ENCODE measurements at places on chromosomes 5 and 9.
A peak's percentile ranks its signal among the peaks of the same experiment; 100 is the strongest.

- DNase-seq, result no peak
Observed at GRCh38 chr9:14674630-14675029, 18.6 kb downstream of the ZDHHC21 start.

- DNase-seq, result no peak
Observed at GRCh38 chr9:68546596-68547390, 6.1 kb upstream of the TMEM252 start.

DNA sequence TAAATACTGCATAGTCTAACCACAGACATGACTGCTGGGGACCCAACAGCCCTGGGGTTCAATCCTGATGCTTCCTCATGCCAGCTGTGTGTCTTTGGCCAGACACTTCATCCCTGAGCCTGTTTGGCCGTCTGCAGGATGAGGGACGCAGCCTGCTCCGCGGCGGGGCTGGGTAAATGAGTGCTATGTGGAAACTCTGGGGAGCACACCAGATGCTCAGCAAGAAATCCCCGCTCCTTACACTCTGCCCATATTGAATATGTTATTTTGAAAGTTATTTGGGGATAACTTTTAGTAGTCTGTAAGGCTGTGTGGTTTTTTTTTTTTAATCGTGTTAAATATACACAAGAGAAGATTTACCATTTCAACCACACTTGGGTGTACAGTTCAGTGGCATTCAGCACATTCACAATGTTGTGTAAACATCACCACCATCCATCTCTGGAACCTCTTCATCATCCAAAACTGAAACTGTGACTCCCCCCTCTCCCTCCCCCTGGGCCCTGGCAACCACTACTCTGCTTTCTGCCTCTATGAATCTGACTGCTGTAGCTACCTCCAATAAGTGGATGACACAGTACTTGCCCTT is 42.7 kb downstream of the SH3PXD2B start:
- DNase-seq, result peak; percentile 28

- DNase-seq, result no peak
Observed at GRCh38 chr9:99634186-99634585, 187.5 kb upstream of the NR4A3 start.

DNA sequence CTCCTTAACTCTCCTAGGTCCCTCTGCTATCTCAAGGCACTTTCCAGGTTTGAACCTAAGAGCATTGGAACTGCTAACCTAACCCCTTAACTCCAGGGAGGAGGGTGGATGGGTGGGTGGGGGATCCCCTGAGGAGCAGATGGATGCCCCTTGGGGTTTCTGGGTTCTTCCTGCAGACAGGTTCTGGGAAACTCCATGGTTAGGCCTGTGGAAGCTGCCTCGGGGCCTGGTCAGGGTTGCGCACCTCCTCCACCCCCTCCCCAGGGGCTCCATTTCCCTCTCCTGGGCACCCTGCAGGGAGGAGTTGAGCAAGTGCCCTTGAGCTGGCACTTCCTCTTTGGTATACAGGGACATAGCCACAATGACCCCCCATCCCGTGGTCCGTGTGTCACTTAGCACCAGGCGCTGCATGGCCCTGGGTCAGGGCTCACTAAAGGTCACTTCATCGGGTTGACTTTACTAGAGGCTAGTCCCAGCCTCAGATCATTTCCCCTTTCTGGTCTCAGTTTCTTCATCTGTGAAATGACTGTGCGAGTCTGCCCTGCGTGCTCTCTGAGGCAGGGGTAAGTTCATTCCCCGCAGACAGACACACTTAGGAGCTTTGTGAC is 16.0 kb downstream of the CXXC5 start:
- DNase-seq, result no peak

Measured in activated CD8-positive, alpha-beta T cell treated with anti-CD3 and anti-CD28 coated beads, Interleukin-2, amount 10 ng/mL, durations not matched to agents 7 days and 5 days (primary cell).